ENCODE measurements at places on chromosomes 3 and 15. TPM values are rescaled to one million over a fixed set of nuclear protein-coding genes. Genes with fewer than 3 reads are reported as not detected.
A peak's percentile ranks its signal among the peaks of the same experiment; 100 is the strongest.

ITIH4 gene
- polyA plus RNA-seq = 0.26 TPM

TP63 gene
- not detected for polyA plus RNA-seq

GPR149 gene
- polyA plus RNA-seq = not detected

KLHL6 gene
- polyA plus RNA-seq = not detected

AQP9 gene
- polyA plus RNA-seq = not detected

POC1A gene
- 11.5 TPM for polyA plus RNA-seq

- no peak for DNase-seq
These were observed 847.2 kb upstream of the DPPA4 start for GRCh38 chr3:110184536-110184935.

- DNase-seq = peak; percentile 91
These were observed 67.1 kb downstream of the ATP8B4 start for GRCh38 chr15:50051811-50052419.

DNA sequence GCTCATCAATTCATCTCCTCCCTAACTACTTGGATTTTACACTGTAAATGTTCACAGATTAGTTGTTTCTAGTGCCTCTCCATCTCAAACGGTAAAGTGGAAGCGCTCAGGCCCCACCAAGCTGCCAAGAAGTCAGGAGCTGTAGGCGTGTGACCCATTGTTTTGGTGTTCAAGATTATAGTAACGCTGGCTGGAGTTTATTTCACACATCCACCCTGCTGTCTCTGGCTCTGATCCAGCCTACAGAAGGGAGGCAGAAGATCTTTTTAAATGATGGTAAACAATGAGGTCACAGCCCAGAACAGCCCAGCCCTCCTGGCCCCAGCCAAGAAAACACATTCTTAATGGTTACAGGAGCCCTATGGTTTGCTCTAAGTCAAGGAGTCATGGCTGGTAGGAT is 25.7 kb upstream of the GALNT15 start:
- DNase-seq = peak; percentile 94

DNA sequence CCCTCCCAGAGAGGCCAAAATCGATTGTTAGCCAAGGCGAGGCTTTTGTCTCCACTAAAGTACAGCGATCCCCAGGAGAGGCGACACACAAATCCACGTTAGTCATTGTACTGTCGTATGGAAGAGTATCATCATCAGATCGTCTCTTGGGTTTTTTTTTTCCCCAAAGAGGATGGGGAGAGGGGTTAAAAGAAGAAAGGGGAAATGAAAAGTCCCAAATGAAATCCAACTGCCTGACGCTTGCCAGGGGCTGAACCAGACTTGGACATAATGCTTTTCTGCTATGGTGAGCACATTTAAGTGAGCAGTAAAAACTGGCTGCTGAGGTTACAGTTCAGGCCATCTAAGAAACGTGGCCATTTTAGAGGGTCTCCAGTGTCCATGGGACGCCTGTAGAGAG is 37.9 kb upstream of the CTSH start:
- no peak for DNase-seq
